ENCODE measurements at places on chromosomes 5 and 9. TPM values are rescaled to one million over a fixed set of nuclear protein-coding genes. Genes with fewer than 3 reads are reported as not detected.

The FAM53C gene
- total RNA-seq = 29.1 TPM

The TSSK1B gene
- total RNA-seq = not detected

The DDX4 gene
- total RNA-seq = not detected

The SLC36A3 gene
- total RNA-seq = not detected

The SV2C gene
- not detected for total RNA-seq

The FABP6 gene
- total RNA-seq = not detected

The PJA2 gene
- total RNA-seq = 67.4 TPM

The C5orf52 gene
- not detected for total RNA-seq

The INSL4 gene
- total RNA-seq = not detected

The SLC34A1 gene
- 0.29 TPM for total RNA-seq

The CTXN3 gene
- not detected for total RNA-seq

The LIFR gene
- total RNA-seq = not detected

The RPL12 gene
- total RNA-seq = 2,364 TPM

The CDX1 gene
- not detected for total RNA-seq

The FBXL7 gene
- total RNA-seq = not detected

The ZNF79 gene
- 7.6 TPM for total RNA-seq

The FREM1 gene
- not detected for total RNA-seq

The PLAC8L1 gene
- 0.61 TPM for total RNA-seq

The GARIN3 gene
- total RNA-seq = 1.1 TPM

The LCN9 gene
- not detected for total RNA-seq

The PTGDS gene
- total RNA-seq = not detected

The TAF9 gene
- 70.6 TPM for total RNA-seq

The AGTPBP1 gene
- total RNA-seq = 43.9 TPM

The PCDHGA12 gene
- not detected for total RNA-seq

Data from activated CD8-positive, alpha-beta T cell treated with anti-CD3 and anti-CD28 coated beads for 36 hours (primary cell).